ENCODE measurements at places on chromosomes 6 and 20.

- no peak for DNase-seq
These were observed 2.3 kb upstream of the SLC22A2 start for GRCh38 chr6:160260803-160261450.

DNA sequence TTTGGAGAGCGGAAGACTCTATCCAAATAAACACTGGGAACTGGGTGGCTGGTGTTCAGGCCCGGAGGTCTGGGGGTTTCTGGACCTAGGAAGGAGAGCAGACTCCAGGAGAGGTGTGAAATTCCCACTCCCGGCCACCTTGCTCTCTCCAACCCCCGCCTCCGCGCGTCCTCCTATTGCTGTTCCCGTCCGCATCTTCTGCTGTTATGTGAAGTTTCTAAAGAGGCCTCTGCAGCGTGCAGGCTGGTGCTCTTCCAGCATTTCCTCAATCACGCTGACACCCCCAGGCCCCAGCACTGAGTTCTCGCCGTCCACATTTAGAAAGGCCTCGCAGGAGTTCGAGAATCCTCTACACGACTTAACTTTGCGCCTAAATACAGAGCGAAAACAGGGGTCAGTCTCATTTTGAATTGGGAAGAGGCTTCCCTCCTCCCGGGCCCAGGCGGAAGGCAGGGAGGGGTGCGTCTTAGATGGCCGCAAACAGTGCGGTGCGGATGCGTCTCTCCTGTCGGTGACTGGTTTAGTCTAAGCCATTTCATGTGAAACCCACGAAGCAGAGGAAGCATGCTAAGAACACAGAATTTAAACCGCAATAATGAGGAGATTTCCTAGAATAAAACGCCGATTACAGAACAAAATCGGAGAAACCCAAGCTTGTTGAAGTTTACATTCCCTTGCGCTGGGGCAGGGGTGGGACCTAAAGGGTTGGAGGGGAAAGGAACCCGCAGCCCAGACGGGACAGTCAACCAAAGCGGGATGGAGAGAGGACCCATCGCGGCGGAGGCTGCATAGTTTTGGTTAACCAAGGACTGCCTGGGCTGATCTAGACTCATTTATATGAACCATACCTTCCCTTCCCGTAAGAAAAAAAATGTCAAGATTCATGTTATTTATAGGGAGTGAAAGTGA lies 4.0 kb upstream of the FOXF2 start:
- DNase-seq = no peak

DNA sequence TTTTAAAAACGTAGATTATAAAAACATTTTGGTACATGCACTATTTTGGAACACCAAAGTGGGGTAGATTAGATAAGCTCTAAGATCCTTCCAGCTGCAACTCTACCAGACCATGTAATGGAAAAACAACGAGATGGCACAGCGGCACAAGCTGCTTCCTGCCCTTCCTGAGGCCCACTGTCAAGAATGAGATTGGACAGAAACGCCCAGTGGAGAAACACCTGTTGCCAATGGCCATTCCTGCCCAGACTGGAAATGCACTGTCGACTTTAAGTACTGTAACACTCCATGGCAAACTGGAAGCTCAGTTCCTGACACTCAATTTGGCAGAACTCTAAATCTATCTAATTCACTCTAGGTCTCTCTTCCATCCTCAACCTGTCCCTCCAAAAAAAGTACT lies 21.4 kb downstream of the EDEM2 start:
- DNase-seq = no peak

DNA sequence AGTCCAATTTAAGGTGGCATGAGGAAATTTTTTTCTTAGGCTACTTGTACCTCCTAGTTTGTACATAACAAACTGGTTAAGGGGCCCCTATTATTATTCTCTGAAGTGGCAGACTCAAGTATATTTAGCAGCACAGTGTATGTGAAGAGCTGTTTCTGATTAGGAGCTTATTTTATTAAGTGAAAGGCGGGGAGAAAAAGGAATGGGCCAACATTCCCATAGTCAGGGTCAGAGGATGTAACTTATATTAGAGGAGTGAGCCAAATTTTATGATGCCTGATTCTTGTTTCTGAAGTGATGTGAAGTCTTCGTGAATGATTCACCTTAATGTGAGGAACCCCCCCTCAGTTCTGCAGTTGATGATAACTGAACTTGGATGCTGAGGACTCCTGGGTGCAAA lies 2.8 kb downstream of the HECA start:
- DNase-seq = no peak

DNA sequence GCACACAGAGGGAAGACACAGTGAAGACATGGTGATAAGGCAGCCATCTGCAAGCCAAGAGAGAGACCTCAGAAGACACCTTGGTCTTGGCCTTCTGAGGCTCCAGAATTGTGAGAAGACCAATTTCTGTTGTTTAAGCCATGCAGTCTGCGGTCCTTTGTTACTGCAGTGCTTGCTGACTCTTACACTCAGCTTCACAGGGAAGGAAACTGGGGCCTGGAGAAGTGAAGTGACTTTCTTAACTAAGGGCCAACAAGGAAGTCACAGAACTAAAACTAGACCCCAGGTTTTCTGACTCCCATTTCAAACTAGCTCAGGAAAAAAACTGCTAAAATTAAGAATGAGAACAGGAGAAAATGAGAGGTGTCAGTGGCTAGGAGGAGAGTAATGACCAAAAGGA lies 74.3 kb downstream of the TNFRSF21 start:
- no peak for DNase-seq

DNA sequence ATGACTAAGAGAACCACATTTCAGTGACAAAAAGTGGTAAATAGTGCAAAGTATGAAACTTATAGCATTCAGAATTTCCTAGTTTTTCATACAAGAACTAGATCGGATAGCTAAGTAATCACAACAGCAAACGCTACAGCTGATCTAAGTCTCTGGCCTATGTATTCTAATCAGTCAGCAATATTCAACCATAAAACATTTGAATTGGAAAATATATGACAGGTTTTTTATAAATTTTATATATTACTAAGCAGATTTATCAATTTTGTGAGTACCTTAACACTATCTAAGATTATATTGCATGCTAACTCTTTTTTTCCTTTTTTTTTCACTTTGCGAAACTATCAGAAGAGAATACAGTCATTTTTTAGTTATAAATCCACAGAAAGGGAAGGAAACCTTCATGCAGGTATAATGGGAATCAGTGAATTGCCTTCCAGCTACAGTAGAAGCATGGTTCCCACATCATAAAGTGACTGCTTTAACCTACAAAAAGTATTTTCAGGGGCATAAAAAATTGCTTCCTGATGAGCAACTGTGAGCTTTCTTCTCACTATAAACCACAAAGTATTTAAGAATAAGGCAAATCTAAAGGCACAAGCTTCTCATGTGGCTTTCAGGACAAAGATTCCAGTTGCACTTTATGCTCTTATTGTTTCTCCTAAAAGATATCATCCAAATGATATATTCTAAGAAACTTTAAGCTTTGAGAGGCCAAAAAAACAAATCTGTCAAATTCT lies 74.0 kb upstream of the GJE1 start:
- no peak for DNase-seq

DNA sequence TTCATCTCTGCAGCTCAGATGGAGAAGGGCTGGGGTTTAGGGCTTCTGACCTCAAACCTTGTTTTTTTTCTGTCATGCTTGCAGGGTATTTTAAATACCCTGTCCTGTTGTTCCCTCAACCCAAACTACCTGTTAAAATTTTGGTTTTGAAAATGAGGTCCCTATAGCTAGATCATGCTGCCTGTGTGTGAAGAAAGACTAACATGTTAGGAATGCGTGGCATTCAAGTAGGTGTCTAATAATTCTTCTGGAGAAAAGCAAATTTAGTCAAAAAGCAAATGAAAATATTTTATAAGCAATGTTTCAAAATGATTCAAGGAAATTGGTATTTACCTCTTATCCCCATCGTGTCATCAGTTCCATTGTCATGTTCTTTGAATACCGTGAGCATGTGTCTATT lies 77.2 kb upstream of the C20orf144 start:
- DNase-seq = no peak

Measured in stimulated activated CD4-positive, alpha-beta T cell treated with anti-CD3 and anti-CD28 coated beads, Interleukin-4, amount 100 ng/mL, for 4 hours (primary cell).